ENCODE measurements at places on chromosomes 16 and 17.

DNA sequence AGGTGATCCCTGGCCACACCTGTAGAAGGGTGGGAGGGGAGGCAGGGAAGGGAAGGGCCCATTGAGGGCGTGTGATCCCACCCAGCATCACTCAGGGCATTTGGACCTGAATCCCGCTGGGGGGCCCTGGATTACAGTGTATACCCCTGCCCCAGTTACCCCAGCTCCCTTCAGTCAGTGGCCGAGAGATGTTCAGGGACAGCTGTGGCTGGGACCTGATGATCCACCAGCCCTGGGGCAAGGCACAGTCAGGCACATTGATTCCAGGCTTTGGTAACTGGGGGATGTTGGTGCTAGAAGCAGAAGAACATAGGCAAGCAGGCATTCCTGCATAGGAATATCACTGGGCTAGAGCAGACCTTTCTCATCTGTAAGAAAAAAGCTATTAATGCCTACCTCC, 170.3 kb downstream of the FOXL1 start:
- DNase-seq: no peak

DNA sequence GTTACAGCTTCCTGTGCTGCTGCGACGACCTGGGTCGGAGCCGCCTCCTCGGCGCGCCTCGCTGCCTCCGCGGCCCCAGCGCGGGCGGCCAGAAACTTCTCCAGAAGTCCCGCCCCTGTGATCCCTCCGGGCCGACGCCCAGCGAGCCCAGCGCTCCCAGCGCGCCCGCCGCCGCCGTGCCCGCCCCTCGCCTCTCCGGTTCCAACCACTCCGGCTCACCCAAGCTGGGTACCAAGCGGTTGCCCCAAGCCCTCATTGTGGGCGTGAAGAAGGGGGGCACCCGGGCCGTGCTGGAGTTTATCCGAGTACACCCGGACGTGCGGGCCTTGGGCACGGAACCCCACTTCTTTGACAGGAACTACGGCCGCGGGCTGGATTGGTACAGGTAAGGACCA, 746 bp downstream of the HS3ST2 start:
- no peak for DNase-seq

- DNase-seq: no peak
Observed at GRCh38 chr16:6381896-6382295, 950.7 kb upstream of the RBFOX1 start.

GRCh38 chr17:27498615-27499309, 42.5 kb downstream of the KSR1 start:
- DNase-seq: no peak

DNA sequence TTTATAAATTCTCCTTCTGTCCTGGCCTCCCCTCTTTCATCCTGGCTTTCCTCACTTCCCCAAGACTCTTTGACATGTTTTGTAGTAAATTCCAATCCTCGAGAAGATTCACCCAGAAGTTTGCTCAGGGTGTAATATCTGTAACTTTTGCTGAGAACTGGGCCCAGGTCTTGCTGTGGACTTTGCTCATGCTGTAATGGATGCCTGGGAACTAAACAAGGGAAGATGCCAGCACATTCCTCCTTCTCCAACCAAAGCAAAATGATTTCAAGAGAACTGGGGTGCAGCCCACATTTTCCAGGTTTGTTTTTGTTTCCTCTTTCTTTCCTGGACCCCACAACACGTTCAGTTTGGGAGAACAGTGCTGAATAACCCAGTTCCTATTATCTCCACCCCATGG, 6.6 kb upstream of the SALL1 start:
- DNase-seq: no peak

- no peak for DNase-seq
Observed at GRCh38 chr16:1584926-1585484, 26.9 kb downstream of the IFT140 start.

- DNase-seq: no peak
Observed at GRCh38 chr17:80274331-80274730, 13.7 kb downstream of the RNF213 start.

- no peak for DNase-seq
Observed at GRCh38 chr16:88002211-88002610, 51.0 kb downstream of the BANP start.

- DNase-seq: no peak
Observed at GRCh38 chr16:12902511-12903372, 1.3 kb downstream of the SHISA9 start.

DNA sequence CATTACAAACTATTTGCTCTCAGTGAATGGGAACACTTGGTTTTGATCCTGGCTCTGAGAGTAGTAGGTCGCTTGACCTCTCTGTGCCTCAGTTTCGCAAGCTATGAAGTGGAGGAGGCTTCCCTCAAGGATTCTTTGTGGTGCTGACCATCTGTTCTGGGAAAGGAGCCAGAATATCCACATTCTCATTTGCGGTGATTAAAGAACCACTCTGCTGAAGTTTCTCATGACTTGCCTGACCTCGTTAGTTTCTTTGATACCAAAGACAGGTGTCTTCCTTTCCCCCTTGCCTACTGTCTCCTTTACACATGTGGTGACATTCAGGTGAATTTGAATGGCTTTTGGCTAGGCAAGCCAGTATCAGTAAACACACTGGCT, 116.0 kb downstream of the SNX29 start:
- no peak for DNase-seq

GRCh38 chr17:4064366-4064765, 78.5 kb downstream of the ZZEF1 start:
- DNase-seq: no peak

- peak; percentile 30 for DNase-seq
Observed at GRCh38 chr17:79065105-79065670, 9.4 kb upstream of the ENGASE start.

DNA sequence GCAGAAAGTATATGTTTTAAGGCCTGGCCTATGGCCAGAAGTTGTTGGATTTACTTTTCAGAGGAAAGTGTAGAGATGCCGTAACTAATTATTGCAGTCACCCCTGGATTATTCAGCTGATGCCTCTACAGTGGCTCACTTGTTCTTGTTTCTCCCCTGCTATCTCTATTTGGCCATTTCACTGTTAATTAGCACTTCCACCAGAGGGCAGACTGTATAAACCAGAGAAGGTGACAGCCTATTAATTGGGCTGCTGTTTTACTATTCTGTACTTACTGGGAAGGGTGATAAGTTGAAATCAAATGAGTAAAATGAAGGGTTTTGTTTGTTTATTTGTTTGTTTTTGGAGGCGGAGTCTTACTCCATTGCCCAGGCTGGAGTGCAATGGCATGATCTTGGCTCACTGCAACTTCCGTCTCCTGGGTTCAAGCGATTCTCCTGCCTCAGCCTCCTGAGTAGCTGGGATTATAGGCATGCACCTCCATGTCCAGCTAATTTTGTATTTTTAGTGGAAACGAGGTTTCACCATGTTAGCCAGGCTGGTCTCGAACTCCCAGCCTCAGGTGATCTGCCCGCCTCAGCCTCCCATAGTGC, 66.0 kb downstream of the CDK12 start:
- DNase-seq: no peak

DNA sequence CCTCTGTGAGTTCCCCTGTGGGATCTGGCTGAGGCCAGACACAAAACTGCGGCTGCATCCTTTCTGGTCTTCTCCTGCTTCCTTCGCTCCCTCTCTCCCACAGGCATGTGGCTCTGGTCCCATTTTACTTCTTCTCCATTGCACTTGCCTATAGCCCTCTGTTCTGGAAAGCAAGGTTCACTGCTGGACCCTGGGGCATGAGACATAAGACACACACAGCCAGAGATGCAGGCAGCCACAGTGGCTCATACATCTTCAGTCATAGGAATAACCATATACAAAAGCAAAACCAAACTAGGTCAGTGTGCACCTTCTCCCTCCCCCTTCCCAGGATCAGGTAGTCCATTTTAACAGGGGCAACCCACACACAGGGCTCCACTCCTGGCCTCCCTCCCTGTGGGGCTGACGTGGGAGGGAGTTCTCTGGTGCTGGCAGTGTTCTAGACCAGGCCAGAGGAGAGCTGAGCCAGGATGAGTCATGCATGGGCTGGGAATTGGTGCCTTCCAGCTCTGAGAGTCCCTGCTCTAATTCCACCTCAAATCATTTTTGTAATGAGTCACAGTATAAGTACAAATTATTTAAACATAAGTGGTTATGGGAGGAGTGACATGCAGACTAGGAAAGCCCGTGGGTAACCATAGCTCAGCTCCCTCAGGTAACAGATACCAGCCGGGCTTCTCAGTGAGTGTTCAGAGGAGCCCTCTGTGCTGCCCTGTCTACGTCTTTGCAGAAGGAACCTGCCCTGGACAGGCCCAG, 58.0 kb downstream of the ASIC2 start:
- DNase-seq: peak; percentile 4

- no peak for DNase-seq
Observed at GRCh38 chr17:46769531-46770438, 48.7 kb downstream of the WNT3 start.

- DNase-seq: no peak
Observed at GRCh38 chr16:74877706-74878105, 103.1 kb upstream of the FA2H start.

GRCh38 chr16:22317001-22317530, 19.9 kb downstream of the POLR3E start:
- no peak for DNase-seq

DNA sequence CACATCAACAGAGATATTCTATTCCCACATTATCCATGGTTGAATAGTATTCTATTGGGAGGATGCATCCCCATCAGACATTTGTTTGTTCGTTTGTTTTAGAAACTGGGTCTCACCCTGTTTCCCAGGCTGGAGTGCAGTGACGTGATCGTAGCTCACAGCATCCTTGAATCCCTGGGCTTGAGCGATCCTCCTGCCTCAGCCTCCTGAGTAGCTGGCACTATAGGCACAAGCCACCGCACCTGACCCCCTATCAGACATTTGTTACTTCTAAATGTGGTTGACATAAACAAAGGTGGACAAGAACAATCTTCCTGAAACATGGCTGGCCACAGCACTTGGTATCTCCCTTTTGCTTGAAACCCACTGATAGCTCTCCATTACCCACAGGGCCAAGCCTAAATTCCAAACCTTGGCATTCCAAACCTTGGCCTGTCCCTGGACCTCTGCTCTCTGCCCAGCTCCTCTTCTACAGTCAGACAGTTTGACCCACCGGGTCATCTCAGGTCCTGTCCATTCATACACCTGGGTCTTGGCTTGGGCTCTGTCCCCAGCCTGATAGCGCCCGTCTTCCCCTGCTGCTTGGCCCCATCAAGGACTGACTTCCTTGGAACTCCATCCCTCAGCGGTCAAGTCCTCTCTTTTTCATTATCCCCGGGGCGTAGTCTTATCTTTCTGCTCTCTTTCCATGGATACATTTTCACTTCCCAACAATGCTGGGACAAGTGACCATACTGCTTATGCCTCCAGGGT, 1.5 kb upstream of the PRR29 start:
- DNase-seq: no peak
